ENCODE measurements at places on chromosomes 12 and 14. TPM values are rescaled to one million over a fixed set of nuclear protein-coding genes. Genes with fewer than 3 reads are reported as not detected.

The KLRC2 gene
- total RNA-seq = not detected

The PCED1B gene
- 2.1 TPM for total RNA-seq

The SLC6A12 gene
- total RNA-seq = not detected

The ZFYVE21 gene
- 61.6 TPM for total RNA-seq

The KLRC4 gene
- total RNA-seq = 0.16 TPM

The KRT78 gene
- not detected for total RNA-seq

The FOXN4 gene
- total RNA-seq = not detected

The ASB2 gene
- total RNA-seq = 0.13 TPM

The CLEC1A gene
- total RNA-seq = not detected

The NYNRIN gene
- total RNA-seq = 6.7 TPM

The GRIP1 gene
- total RNA-seq = 2.4 TPM

The KLRC1 gene
- not detected for total RNA-seq

The GLI1 gene
- 6.7 TPM for total RNA-seq

The GPR68 gene
- total RNA-seq = 0.89 TPM

The PIWIL1 gene
- total RNA-seq = not detected

The KRT3 gene
- not detected for total RNA-seq

The MED6 gene
- total RNA-seq = 19.7 TPM

The CLEC2A gene
- not detected for total RNA-seq

The DCN gene
- 110 TPM for total RNA-seq

The OR4E2 gene
- not detected for total RNA-seq

The PTCSC3 gene
- not detected for total RNA-seq

The KRT79 gene
- 0.16 TPM for total RNA-seq

The SP1 gene
- 60.8 TPM for total RNA-seq

The ADGRD1 gene
- not detected for total RNA-seq

The TMPRSS12 gene
- total RNA-seq = not detected

The STXBP6 gene
- total RNA-seq = 0.25 TPM

The LYZ gene
- total RNA-seq = not detected

The TBX5 gene
- total RNA-seq = not detected

The KLRD1 gene
- total RNA-seq = not detected

The KLHDC1 gene
- total RNA-seq = 0.38 TPM

The SERPINA3 gene
- 0.16 TPM for total RNA-seq

The ZDHHC22 gene
- total RNA-seq = not detected

The NDRG2 gene
- total RNA-seq = 8.6 TPM

The SCN8A gene
- 1.6 TPM for total RNA-seq

The ART4 gene
- total RNA-seq = not detected

The ARHGAP9 gene
- total RNA-seq = not detected

The CPM gene
- total RNA-seq = 9.8 TPM

The RNASE1 gene
- not detected for total RNA-seq

The TAPBPL gene
- 11.4 TPM for total RNA-seq

The ACACB gene
- total RNA-seq = 1.6 TPM

The SERPINA12 gene
- not detected for total RNA-seq

The ARHGEF25 gene
- total RNA-seq = 6.1 TPM

The SERPINA1 gene
- 10.3 TPM for total RNA-seq

The BRI3BP gene
- 14.2 TPM for total RNA-seq

The DBX2 gene
- total RNA-seq = not detected

The GALNT8 gene
- total RNA-seq = not detected

The CARMIL3 gene
- 0.38 TPM for total RNA-seq

The SIX4 gene
- total RNA-seq = 15.8 TPM

The TAS2R43 gene
- 0.16 TPM for total RNA-seq

The PTPRQ gene
- 0.25 TPM for total RNA-seq

The KRT75 gene
- not detected for total RNA-seq

The MGAT4C gene
- total RNA-seq = not detected

The CACNA1C gene
- total RNA-seq = 0.16 TPM

The IL26 gene
- total RNA-seq = not detected

The BTG1 gene
- total RNA-seq = 14.2 TPM

The GSKIP gene
- 16.6 TPM for total RNA-seq
